ENCODE measurements at places on chromosomes 7 and 10.

GRCh38 chr10:17430647-17431355, 23.6 kb downstream of the ST8SIA6 start:
- peak; percentile 44 for DNase-seq

DNA sequence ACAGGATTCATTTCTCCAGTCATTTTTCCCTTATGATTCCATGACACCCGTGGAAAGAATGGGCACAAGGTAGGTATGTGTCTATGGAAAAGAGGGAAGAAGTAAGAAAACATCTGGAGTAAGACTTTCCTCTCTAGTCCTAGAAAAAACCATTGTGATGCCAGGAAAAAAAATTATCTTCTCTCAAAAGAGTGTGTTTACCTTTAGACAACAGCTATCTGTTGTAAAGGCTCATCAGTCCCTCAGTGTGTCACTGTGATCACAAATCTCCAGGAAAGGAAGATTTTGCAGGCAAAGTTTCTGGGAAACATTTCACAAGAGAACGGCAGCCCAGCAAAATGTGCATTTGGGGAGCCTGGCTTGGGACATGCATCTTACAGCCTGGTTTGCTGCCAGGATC, 44.8 kb downstream of the CALML3 start:
- DNase-seq, result no peak

GRCh38 chr7:42227936-42228591, 8.9 kb downstream of the GLI3 start:
- no peak for DNase-seq

DNA sequence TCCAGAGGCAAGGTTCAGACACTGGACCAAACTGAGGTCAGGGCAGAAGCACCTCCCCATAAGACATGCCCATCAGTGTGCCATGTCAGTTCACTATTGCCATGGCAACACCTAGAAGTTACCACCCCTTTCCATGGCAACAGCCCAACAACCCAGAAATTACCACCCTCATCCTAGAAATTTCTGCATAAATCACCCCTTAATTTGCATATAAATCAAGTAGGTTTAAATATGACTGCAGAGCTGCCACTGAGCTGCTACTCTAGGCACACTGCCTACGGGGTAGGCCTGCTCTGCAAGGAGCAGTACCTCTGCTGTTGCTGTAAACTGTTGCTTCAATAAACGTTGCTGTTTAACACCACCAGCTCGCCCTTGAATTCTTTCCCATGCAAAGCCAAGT, 12.7 kb downstream of the STEAP2 start:
- DNase-seq, result no peak

DNA sequence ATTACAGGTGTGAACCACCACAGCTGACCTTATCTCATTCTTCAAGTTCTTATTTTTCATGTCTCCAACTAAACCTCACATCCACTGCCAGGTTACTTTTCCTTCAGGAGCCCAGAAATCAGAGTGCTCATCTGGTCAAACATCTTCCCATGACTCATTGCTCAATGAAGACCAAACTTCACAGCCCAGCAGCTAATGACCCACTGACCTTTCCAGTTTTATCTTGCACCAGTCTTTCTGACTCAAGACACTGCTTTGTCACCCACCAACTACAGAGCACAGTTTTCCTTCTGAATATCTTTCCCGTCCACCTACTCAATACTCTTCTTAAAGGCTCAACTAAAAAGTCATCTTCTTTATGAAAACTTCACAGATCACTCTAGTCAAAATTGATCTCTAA, 245.1 kb downstream of the CHCHD3 start:
- no peak for DNase-seq

- no peak for DNase-seq
Measured at GRCh38 chr10:103894441-103894864, 23.5 kb downstream of the STN1 start.

DNA sequence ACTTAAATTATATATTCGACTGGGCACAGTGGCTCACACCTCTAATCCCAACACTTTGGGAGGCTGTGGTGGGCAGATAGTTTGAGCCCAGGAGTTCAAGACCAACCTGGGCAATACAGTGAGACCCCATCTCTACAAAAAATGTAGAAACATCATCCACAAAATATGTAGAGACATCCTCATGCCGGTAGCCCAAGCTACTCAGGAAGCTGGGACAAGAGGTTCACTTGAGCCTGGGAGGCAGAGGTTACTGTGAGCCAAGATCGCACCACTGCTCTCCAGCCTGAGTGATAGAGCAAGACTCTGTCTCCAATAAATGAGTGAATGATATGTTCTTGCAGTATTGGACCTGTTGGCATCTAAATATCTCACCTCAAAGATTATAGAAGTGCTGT, 22.6 kb upstream of the TNS3 start:
- no peak for DNase-seq

- peak; percentile 14 for DNase-seq
Measured at GRCh38 chr10:30309403-30309802, 39.7 kb downstream of the MTPAP start.

DNA sequence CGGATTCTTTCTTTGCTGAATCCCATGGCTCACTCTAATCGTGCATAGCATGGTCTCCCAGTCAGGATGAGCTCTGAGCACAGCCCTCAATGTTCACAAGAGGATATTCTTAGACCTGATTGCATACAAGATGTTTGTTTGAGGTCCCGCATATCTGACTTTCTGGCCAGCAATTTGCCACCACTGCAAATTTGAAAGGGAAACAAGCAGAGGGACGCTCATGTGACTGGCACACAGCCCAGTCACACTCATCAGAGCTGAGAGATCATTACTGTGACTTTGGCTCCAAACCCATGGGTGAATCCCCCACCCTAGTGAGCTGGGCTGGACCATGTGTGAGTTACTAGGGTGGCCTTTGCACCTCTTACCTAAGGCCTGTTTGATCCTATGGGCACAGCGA, 9.9 kb downstream of the TAS2R41 start:
- no peak for DNase-seq

GRCh38 chr10:66880292-66880691, 45.5 kb upstream of the LRRTM3 start:
- DNase-seq, result no peak

GRCh38 chr7:22632674-22633073, 94.3 kb upstream of the IL6 start:
- no peak for DNase-seq

DNA sequence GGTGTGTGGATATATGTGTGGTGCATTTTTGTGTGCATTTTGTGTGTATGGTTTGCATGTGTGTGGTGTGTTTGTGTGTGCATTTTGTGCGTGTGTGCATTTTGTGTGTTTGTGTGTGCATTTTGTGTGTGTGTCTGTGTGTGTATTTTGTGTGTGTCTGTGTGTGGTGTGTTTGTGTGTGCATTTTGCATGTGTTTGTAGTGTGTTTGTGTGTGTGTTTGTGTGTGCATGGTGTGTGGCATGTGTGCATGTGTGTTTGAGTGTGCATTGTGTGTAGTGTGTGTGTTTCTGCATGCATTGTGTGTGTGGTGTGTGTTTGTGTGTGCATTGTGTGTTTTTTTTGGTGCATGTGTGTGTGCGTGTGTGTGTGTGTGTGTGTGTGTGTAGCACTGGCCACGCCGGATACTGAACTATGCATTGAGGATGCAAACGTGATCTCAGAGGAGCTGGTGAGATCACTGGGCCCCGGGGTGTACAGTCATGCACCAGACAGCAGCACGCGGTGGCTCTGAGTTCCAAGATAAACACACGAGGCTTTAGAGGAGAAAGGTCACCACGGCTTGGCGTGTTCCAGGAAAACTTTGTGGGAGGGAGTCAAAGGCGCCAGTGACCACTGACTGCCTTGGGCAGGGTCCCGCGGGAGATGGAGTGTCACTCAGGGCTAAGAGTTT, 106.6 kb upstream of the SHH start:
- peak; percentile 95 for DNase-seq

DNA sequence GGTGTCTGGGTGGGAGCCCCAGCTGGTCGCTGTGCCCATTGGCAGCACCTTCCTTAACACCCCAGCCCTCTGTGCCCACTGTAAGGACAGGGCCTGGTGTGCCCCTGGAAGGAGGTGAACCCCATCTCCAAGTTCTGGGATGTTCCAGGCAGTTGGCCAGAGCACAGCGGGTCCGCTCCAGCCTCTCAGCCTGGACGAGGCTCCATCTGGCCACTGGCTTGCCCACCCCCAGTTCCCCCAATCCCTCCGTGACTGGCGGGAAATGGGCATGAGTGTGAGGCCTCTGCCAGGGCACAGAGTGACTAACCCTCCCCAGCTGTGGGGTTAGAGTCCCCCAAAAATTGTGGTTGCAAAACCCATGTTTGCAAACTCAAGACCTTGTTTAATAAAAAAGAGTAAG, 15.6 kb downstream of the GRIFIN start:
- no peak for DNase-seq

DNA sequence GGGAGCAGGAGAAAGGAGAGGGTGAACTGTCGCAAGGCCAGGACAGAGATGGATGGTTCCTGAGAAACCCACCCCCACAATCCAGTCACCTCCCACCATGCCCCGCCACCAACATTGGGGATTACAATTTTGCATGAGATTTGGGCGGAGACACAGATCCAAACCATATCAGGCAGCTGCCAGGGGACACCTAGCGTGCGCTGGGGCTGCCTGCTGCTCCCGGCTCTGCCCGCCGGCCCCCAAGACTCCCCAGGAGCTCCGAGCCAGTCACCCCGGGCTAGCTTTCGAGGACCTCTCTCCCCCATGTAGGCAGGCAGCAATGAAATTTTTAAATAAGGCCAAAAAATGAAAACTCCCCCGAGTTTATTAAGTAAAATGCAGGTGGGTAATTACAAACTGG, 111.7 kb downstream of the UNCX start:
- DNase-seq, result no peak

DNA sequence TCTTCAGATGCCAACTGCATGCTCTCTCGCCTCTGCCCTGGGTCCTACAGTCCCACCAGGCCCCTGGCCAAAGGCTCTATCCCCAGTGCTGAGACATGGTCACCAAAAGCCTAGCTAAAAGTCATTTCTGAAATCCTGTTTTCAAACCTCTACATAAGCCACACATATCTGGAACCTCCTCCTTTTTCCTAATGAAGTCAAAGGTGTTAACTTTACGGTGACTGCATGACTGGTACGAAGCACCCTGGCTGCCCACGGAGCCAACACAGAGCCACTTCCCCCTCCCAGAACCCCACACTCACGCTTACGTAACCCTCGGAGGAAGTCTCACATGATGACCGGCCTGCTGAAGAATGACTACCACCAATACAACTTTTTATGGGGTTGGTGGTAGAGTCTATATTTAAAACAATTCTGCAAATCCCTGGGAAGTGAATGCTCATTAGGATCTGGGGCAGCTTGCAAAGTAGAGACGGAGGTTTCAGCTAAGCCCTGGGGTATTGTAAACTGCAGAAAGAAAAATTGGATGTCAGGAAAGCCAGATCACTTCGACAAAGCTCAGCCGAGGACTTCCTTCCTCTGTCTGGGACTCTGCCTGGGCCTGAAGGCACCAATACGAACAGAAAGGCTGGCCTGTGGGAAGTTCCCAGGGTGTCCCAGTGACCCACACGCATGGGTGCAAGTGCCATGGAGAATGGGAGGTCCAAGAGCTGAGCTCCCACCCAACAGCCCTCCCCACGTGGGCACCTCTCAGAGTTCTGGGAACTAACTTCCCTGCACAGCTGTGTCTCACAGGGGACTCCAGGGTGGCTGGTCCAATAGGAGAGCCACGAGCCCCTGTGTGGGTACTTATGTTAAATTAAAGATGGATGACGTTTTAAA, 50.7 kb downstream of the PDGFA start:
- DNase-seq, result no peak

- no peak for DNase-seq
Measured at GRCh38 chr10:116026315-116026714, 246.7 kb downstream of the GFRA1 start.

GRCh38 chr7:120865191-120865981, 7.4 kb upstream of the TSPAN12 start:
- no peak for DNase-seq

GRCh38 chr7:1062296-1063294, 18.2 kb downstream of the GPR146 start:
- no peak for DNase-seq

- DNase-seq, result no peak
Measured at GRCh38 chr10:132336919-132337407, 5.0 kb downstream of the LRRC27 start.

DNA sequence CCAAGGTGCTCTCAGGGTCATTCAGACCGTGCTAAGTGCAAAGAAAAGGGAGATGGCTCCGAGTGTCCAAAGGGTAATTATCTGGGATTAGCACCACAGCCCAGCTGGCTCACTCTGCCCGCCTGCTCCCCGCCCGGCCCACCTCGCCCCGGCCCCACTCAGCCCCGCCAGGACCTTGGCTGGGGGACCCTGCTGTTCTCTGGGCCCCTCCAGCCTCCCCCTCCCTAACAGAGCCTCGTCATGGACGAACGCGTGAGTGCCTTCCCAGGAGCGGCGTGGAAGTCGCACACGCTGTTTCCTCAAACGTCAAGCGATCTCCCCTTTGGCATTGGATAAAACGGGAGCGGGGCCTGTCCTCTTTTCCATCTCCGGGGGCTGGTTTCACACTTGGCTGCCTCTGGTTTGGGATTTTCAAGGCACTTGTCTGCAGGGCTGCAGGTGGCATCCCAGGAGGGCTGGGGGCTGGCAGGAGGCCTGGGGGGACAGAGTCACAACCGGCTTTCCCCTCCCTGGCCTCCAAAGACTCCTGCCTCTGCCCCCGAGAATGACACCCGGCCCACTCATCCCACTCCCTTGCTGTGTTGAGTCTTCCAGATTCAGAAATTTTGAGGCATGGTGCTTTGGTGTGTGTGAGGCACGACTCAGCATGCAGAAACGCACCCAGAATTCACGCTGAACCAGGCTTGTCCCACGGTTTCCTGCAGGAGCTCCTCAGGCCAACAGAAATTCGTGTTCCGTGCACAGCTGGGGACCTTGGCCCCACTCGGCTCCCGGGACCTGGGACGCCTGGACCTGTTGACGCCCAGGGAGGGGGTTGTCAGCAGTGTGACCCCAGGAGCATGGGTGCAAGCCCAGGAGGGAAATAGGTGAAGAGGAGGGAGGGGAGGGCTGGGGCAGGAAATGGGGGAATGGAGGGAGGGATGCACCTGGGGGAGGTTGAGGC, 110.0 kb downstream of the PDGFA start:
- no peak for DNase-seq
